ENCODE measurements at places on chromosomes 2 and 18.

DNA sequence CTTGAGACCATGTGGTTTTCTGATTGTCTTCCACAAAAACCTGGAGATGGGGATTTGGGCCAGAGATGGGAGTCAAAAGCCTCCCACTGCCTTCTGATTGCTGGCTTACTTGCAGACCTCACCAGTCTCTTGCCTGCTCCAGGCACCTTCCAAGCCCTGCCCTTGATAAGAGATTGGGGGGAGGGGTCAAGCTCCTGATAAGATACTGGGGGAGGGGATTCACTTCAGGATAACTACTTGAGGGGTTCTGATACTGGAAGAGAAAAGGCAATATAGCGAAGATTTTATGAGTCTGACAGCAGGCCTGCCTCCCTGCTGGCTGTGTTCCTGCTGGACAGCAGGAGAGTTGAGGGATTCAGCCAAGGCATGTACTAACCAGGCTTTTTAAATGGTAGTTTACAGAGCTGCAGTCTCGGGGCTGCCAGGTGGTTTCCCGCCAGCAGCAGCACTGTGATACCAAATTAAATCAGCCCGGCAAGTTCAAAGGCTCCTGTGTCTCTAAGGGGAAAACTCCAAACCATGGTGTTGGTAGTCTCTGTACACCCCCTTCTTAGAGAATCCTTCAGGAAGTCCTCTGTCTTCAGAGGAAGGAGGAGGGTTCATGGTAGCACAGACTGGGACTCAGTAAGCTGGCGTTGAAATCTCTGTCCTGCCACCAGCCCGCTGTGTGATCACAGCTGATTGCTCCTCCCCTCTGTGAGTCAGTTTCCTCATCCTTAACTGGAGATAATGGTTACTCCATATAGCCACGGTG is 58.3 kb downstream of the FBXO36 start:
- no peak for DNase-seq

- DNase-seq = no peak
Measured at GRCh38 chr2:240852671-240853314, 15.8 kb upstream of the AGXT start.

DNA sequence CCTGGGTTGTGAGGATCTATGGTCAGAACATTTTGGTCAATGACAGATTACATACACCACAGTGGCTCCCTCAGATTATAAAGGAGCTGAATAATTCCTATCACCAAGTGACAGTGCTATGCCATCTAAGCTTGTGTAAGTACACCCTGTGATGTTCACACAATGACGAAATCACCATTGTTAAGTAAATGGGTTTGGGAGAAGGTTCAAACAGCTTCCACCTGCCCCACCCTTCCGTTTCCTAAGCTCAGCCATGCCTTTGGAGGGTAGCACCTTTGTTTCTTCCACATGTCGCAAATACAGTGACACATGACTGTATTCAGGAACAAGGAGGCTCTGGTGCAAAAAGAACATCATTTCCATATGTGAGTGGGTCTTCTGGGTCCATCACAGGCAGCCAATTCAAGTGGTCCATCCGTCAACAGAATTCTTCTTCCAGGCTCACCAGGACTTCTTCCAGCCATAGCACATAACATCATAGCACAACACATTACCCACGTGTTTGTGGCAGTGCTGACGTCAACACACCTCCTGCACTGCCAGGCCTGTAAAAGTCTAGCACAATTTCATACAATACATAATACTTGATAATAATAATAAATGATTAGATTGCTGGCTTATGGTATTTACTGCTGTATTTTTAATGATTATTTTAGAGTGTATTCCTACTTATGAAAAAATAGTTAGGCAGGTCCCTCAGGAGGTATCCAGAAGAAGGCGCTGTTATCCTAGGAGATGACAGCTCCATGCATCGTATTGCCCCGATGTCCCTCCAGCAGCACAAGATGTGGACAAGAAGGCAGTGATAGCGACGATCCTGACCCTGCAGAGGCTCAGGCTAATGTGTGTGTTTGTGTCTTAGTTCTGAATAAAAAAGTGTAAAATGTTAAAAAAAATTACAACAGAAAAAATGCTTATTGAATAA is 264.8 kb downstream of the ANAPC1 start:
- no peak for DNase-seq

DNA sequence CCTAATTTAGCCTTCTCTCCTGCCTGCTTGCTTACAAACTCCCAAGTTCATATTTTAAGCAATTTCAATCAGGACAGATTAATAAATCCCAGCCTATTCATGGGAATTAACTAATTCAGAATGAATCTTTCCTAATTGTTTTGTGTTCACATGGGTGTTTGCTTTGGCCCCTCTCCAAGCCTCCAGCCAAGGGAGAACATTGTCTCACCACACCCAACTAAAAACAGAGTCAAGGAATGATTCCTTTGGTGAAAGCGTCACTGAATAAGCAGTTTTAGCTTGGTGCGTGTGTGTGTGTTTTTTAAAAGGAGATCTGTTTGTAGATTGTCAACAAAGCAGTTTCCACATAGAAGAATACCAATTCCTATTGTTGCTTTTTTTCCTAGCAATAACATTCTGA is 43.0 kb upstream of the DSG1 start:
- no peak for DNase-seq

DNA sequence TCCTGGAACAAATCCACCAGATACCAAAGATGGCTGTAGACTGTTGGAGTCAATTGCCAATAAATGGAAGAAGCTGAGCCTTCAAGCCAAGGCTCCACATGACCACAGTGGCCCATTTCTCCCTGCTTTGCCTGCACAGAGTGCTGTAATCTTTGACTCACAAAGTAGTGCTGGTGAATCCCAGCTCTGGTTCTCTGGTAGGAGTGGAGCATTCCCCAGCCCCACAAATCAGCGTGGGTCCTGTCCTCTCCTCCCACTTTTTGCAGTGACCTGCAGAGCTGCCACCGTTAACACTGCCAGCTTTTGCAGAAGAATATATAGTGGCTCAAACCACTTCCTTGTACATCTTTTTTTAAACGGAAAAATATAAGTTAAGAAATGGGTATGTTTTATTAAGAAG is 93.9 kb downstream of the MGAT5 start:
- no peak for DNase-seq

DNA sequence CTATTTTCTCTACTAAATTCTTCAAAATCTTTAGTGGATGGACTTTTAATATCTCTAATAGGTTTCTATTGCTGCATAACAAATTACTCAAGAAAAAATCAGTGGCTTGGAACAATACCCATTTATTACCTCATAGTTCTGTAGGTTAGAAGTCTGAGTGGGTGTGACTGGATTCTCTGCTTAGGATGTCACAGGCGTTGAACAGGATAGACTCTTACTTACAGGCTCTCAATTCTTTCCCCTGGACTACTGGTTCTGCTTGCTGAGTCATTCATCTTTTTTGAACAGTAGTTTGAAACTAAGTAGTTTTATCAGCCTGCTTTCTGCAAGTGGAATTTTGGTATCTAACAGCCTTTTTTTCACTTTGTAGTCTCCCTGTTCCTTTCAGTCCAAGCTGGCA is 265.4 kb downstream of the ZNF385B start:
- no peak for DNase-seq

DNA sequence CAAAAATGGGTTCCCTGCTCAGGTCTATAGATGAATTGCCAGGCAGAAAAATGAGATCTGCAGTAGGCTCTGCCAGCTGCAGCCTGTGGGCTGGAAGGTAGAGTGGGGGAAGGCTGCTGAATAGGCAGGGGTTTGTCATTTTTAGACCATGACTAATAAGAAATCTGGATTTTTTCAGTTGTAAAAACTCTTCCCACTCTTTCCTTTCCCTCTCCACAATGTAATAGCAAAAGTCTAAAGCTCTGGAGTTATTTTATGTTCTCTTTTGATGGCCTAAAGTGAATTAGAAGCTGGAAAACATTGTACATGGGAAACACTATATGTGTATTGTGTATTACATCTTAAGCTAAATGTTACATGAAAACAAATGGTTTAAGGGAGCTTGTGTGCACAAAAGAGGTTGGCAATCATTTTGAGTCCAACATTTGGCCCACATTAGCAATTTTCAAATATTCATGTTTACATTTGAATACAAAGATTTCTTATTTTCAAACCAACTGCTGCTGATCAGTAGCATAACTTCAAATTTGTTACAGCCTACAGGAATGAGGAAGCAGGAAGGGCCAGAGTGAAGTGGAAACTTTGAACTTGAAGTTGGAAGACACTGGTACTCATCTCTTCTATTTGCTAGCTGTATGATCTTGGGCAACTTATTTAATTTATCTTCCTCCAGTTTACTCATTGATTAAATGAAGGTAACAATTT is 407.1 kb downstream of the SLC4A3 start:
- no peak for DNase-seq

- DNase-seq = no peak
Measured at GRCh38 chr18:63058521-63058920, 261.0 kb downstream of the BCL2 start.

DNA sequence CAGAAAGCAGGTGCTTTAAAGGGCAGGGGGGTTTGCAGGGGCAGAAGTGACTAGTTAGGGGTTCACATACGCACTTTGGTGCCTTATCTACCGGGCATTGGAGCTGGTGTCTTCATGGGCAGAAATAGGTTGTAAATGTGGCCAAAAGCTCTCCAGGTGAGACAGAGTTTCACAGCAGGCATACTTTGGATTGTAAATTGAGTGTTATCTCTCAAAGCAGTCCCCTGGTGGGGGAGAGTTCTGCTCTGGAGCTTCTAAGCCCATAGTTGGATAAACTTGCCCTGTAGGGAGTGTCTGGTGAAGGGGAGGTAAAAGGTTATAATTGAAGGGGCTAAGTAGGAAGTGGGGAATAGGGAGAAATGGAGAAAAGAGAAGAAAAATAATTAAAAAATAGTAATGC is 43.1 kb downstream of the COL4A3 start:
- DNase-seq = no peak

GRCh38 chr18:75052475-75052874 is 156.5 kb downstream of the PTGR3 start:
- DNase-seq = no peak

DNA sequence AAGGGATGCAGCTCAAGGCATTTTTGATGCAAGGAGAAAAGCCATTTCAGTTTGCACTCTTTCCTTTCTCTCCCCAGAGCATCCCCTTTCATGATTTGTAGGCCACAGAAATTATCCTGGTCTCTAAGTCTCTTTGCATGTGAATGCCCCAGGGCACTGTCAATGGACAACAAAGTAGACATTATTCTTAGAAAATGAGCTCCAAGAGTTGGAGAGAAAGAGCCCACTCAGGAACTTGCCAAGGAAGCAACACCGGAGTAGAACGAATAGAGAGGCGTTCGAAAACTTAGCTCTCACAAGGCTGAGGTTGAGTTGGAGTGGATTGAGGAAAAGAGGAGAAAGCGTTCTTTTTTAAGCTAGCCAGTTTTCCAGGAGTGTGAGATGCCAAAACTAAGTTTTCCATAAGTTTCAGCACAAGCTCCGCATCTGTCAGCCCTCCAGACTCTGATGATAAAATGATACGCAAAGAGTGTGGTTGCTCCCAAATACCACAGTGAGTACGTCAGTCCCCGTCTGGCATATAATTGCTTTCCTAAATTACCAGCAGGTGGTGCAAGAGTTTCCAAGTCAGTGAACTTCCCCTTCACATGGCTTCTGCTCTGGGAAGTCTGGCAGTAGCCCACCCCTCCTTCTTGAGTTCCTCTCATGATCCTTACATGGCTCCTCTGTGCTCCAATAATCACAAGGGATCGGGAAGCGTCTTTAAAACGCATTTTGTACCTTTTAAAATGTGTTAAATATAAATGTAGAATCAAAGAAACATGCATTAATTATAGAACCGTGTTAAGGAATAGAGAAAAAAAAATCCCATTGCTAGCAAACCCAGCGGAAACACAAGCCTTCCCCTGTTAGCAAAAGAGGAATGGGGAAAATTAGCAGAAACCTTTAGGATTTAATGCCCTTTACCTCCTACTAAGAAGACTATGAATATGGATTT is 1060.6 kb upstream of the FANCL start:
- DNase-seq = peak; percentile 6

- DNase-seq = no peak
Measured at GRCh38 chr2:224272237-224272910, 129.5 kb downstream of the FAM124B start.

Data from stimulated activated CD4-positive, alpha-beta T cell treated with anti-CD3 and anti-CD28 coated beads, Interleukin-2, amount 100 ng/mL, for 4 hours (primary cell).